ENCODE measurements at places on chromosomes 2 and 18. TPM values are rescaled to one million over a fixed set of nuclear protein-coding genes. Genes with fewer than 3 reads are reported as not detected.

The CRACDL gene
- total RNA-seq, result 0.37 TPM

The FER1L5 gene
- 0.89 TPM for total RNA-seq

The SUPT7L gene
- total RNA-seq, result 32.4 TPM

The TUBB8B gene
- not detected for total RNA-seq

The WDR12 gene
- 71.1 TPM for total RNA-seq

The MSTN gene
- total RNA-seq, result 0.36 TPM

The CEBPZ gene
- 55.0 TPM for total RNA-seq

The CACNB4 gene
- 6.0 TPM for total RNA-seq

The ZSWIM2 gene
- not detected for total RNA-seq

The MAL gene
- total RNA-seq, result 0.65 TPM

The CHRND gene
- total RNA-seq, result 5.8 TPM

The ASB18 gene
- not detected for total RNA-seq

The CFAP221 gene
- total RNA-seq, result 3.0 TPM

The FAM124B gene
- not detected for total RNA-seq

The SERPINB12 gene
- not detected for total RNA-seq

The ZNF892 gene
- total RNA-seq, result 20.2 TPM

The TMEM17 gene
- total RNA-seq, result 4.0 TPM

The GNLY gene
- total RNA-seq, result not detected

The FARP2 gene
- total RNA-seq, result 34.4 TPM

The WDR35 gene
- 19.0 TPM for total RNA-seq

The KIF1A gene
- total RNA-seq, result 90.9 TPM

The SLC8A1 gene
- 4.7 TPM for total RNA-seq

The WDR43 gene
- total RNA-seq, result 70.6 TPM

The ANTXR1 gene
- total RNA-seq, result 61.1 TPM

The KATNAL2 gene
- total RNA-seq, result 8.7 TPM

The DBI gene
- 236 TPM for total RNA-seq

The ITGB6 gene
- total RNA-seq, result not detected

The CAPN14 gene
- 0.47 TPM for total RNA-seq

The GALNT13 gene
- total RNA-seq, result 7.4 TPM

The FMNL2 gene
- 54.9 TPM for total RNA-seq

The MC5R gene
- total RNA-seq, result not detected

The EIF5B gene
- 50.5 TPM for total RNA-seq

The RNF103 gene
- 13.8 TPM for total RNA-seq

The DHRS9 gene
- not detected for total RNA-seq
